Neural progenitor cell (in vitro differentiated cells): ENCODE measurements at places on chromosomes 12 and 14. TPM values are rescaled to one million over a fixed set of nuclear protein-coding genes. Genes with fewer than 3 reads are reported as not detected.

GRCh38 chr12:121295116-121295745 lies 1.3 kb downstream of the CAMKK2 start:
- peak; percentile 59 for DNase-seq

DNA sequence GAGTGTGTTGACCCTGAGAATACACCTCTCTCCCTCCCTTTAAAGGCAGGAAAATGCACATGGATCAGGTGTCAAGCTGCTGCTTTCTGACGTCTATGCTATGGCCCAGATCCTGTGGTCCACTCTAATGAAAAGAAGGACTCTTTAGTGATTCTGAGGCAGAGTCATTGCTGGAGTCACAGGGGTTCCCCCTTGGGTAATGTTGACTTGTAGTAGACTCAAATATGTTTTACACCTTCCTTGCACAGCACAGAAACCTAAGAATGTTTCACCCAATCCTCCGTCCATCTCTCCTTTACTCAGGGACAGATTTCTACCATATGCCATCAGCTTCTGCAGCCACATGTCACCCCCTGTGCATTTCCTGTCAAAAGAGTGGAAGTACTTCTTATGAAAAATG lies 525.4 kb downstream of the TMEM121 start:
- no peak for DNase-seq

The KLHL33 gene
- total RNA-seq = 0.22 TPM in 1 of 2 replicates, not detected in the other

DNA sequence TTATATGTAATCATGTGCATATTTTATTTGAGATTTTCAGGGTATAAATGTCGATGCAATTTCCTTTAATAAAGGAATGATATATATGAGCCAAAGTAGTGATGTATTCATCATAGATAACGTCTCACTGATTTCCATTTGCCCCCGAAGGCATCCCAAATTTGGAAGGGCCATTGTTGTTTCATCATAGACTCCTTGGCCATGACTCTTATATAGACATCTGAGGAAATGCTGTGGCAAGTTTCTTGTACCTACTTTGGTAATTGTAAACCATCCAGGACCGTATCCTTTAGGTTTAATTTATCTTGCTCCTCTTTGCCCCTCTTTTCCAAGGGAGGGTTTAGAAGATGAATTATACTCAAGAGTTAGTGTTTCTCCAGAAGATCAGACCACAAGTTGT lies 84.7 kb downstream of the SAMD4A start:
- no peak for DNase-seq

DNA sequence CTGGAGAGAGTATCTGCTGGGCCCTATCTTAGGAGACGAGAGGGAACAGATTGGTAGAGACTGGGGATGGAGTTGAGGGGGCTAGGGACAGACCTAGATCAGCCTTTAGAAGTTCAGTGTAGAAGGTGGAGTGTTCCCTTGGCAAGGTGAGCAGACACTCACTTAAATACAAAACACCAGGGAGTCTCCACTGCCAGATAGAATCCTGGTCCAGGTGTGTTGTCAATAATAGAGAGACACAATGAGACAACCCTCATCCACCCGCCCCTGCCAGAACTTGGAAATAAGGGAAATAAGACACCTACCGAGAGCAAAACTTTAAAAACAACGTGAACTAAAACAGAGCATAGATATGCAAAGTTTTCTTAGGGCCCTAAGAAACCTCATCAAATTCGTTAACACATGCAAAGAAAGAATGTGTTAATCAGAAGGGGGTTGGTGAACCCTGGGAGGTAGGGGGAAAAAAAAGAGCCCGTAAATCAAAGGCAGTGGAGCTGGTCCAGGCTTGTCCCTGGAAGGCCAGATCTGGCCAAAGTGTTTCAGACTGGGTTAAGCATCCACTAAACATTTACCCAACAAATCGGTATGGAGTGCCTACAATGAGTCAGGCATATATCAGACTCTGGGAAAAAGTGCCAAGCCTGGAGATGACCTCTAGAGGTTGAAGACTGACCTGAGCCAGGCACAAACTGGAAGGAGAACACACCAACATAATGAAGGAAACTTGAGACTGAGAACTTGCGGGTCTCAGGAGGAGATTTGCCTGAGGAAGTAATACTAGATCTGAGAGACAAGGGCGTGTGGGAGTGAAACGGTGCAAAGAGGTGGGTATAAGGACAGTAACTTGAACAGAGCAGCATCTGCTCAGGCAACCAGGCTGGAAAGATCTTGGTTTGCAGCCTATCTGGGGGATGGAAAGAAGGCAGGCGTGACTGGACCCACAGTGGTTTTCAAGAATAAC lies 37.0 kb upstream of the OTX2 start:
- DNase-seq = no peak

The GRIP1 gene
- total RNA-seq = 25.0 and 38.2 TPM in 2 replicates

GRCh38 chr12:46073321-46073720 lies 82.9 kb upstream of the SCAF11 start:
- DNase-seq = no peak

GRCh38 chr12:67593041-67593440 lies 55.5 kb upstream of the DYRK2 start:
- no peak for DNase-seq

GRCh38 chr14:51206462-51206861 lies 33.6 kb upstream of the TMX1 start:
- DNase-seq = peak; percentile 4

GRCh38 chr14:105330491-105330895 lies 15.9 kb downstream of the PACS2 start:
- no peak for DNase-seq

The MORN3 gene
- total RNA-seq = 0.19 and 1.3 TPM in 2 replicates

DNA sequence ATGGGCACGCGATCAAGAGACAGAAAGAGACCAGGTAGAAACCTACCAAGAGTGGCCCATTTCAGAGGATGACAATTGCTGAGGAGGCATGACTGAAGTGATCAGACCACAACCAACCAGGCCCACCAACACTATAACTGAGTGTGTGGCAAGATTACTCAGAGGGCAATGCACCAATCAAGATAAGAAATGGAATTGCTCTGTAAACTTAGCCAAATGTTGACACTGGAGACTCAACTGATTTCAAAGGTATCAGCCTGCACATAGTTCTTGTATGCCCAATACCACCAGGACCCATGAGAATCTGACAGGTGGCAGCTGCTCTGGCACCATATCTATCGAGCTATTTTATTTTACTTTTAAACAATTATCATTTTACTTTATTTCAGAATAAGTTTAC lies 128.9 kb downstream of the FOXN3 start:
- DNase-seq = no peak

GRCh38 chr14:75094896-75095295 lies 25.5 kb downstream of the ZC2HC1C start:
- no peak for DNase-seq

The POLE gene
- 46.8 and 69.7 TPM in 2 replicates for total RNA-seq

The SYNDIG1L gene
- 0.40 TPM in 1 of 2 replicates, not detected in the other for total RNA-seq

The GDF3 gene
- not detected in 2 replicates for total RNA-seq

DNA sequence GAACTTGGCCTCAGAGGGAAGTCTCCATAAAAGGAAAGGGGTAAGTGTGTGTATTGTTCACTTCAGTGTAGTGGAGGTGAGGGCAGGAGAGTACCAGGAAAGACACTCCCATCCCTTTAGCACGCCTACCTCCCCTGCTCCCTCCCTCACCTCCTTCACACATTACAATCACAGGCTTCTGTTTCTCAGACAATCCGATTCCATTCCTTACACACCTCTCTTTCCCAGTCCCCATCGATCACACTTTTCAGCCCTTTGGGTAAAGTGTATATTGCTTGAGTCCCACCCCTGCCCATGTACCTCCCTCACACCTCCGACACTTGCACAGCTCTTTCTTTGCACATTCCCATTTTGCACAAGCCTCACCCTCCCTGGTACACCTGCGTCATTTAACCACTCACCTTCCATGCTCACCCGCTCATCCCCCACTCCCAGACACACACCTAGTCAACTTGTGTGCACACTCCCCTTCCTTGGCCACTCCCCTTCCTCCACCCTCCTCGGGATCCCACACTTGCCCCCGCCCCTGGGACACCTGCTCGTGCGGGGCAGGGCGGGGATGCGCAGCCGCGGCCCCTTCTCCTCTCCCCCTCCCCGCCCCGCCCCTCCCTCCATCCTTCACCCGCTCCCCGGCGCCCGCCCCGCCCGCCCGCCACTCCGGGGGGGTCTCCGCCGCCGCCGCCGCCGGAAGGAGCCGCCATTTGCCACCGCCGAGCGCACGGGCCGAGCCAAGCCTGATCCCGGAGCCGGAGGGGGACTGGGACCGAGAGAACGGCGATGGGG lies at the start of gene MARCHF9:
Gene MARCHF9, plus strand, starts transcription at position 693 of the 783 bp plus-strand sequence. CDS start 426 bp downstream, outside the sequence.
- DNase-seq = peak; percentile 82

GRCh38 chr12:52082026-52082668 lies 2.6 kb downstream of the SMIM41 start:
- peak; percentile 32 for DNase-seq

DNA sequence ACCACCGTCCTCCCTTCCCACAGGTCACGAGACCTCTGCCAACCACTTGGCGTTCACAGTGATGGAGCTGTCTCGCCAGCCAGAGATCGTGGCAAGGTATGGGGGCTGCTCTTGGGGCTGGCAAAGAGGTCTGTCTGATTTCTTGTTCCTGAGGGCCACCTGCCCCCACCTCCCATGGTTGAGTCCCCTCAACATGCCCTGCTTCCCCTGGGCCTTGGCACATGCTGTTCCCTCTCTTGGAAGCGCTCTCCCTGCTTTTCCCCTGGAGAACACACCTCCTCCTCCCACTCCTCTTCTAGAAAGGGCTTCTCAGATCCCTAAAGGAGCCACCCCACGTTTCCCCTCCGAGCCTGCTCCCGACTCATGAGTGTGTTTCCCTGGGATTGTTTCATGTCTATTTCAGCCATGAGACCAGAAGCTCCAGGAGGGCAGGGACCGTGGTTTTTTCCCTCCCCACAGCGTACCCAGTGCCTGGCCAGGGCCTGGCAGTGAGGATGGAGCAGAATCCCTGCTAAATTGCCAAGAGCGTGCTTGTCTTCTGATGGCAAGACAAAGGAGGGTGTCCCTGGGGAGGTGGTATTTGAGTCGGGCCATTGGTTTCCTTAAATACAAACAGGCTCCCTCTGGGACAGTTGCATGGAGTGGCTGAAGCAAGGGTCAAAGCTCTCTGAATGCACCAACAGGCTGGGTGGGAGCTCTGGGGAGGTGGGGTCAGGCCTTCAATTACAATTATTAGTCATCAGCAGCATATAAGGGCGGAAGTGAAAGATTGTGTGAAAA lies 34.1 kb downstream of the CYP46A1 start:
- DNase-seq = peak; percentile 45

DNA sequence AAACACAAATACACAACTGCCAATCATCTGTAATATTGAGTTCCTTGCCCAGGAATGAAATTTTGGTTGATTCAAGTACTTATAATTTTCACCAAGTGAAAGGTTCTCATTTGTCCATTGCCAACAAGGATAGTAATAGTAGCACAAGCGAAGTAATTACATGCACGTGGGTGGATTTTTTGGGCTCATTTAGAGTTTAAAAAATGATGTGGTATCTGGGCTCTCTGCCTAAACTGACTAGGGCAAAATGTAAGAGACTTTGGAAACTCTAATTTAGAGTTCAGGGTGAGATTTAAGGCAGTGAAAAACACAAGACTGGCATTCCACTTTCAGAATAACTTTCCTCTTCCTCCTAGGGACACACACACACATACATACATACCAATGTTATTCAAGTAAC lies 111.7 kb downstream of the MYRFL start:
- DNase-seq = no peak

GRCh38 chr12:91786499-91787272 lies 359.0 kb downstream of the BTG1 start:
- DNase-seq = no peak

The HSPA2 gene
- total RNA-seq = 5.5 and 9.2 TPM in 2 replicates

GRCh38 chr14:81147140-81147897 lies 73.4 kb downstream of the GTF2A1 start:
- DNase-seq = no peak

DNA sequence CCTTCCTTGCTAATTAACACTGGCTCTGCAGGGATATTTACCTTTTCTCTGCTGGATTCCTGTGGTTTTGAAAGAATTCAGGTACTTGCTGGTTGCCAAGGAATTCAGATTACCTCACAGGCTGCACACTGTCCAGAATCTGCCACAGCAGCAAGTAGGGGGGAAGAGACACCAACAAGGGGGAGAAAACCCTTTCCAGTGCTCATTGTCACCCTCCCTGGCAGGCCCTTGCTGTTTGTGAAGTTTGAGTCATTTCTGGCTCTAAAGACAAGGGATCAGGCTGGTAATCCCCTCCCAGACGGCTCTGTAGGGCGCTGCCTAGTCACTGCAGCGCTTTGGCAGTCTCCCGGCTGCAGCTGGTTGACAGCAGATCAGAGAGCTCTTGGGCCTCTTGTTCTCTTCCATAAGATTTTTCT lies 50.8 kb downstream of the TTLL5 start:
- peak; percentile 88 for DNase-seq

The SELPLG gene
- not detected in 2 replicates for total RNA-seq

GRCh38 chr12:41277100-41277945 lies 89.2 kb downstream of the PDZRN4 start:
- DNase-seq = peak; percentile 69

The LRRIQ1 gene
- 4.7 and 25.5 TPM in 2 replicates for total RNA-seq

- peak; percentile 84 for DNase-seq
Measured at GRCh38 chr12:57456145-57456700, 1.1 kb downstream of the INHBE start.

DNA sequence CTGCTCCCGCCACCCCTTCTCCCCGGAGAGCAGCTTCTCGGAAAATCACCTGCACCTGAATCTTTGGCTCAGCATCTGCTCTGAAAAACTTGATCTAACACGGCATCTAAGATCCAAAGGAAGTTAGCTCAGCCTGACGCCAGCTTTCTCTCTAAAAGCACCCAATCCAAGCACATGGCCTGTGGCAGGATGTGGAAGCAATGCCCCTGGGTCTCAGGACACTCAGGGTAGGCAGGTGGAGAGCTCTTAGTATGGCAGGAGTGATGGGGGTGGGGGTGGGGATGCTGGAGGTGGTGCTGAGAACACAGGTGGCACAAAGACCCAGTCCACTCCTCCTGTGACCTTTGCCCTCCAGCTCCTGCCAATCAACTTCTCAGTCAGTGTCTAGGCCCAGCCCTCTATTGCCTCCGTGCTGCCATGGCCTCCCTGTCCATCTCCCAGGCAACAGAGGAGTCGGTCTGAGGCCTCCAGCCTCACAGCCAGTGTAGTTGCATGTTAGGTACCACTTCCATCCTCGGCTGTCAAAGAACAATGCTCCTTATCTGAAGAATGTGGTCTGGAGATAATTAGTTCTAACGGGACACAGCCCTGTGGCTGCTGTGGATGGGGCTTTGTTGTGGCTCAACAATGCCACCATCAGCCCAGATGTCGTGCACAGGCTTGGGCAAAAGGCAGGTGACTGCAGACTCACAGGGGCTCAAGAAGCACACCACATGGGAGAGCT lies 180.0 kb upstream of the C14orf180 start:
- peak; percentile 54 for DNase-seq

GRCh38 chr14:77805706-77806105 lies 5.8 kb downstream of the ADCK1 start:
- no peak for DNase-seq

The PRB2 gene
- total RNA-seq = not detected in 2 replicates

The VASH1 gene
- 10.3 and 20.1 TPM in 2 replicates for total RNA-seq

The ASCL1 gene
- 0.21 TPM in 1 of 2 replicates, not detected in the other for total RNA-seq

- peak; percentile 71 for DNase-seq
Measured at GRCh38 chr12:109804820-109805761, 28.1 kb downstream of the TRPV4 start.

GRCh38 chr14:64946310-64947045 lies 3.9 kb upstream of the GPX2 start:
- DNase-seq = no peak
